ENCODE measurements at places on chromosomes 1 and 21.

DNA sequence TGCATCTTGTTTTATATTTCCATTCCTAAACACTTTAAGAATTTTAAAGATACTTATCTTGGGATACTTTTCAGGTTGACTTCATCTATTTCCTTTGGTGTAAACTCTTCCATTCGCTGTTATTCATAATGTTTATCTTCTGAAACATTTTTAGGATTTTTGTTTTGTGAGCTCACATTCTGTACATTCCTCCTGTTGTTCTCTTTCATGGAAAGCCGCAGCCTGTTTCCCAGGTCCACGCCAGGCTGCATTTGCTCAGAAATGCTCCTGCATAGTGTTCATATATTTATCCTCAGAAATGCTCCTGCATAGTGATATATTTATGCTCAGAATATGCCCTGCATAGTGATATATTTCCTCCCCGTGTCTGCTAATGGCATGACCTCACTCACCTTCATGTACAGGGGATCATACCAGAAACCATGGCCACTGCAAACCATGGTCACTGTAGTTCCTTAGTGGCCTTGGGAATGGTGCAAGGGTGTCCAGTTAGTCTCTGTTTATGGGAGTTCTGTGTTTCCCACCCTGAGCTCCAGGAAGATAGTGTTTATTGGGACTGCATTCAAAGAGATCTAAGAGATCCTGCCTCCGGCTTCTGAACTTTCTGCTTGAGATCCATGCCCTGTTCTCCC lies 153.9 kb upstream of the GREM2 start:
- DNase-seq = no peak

DNA sequence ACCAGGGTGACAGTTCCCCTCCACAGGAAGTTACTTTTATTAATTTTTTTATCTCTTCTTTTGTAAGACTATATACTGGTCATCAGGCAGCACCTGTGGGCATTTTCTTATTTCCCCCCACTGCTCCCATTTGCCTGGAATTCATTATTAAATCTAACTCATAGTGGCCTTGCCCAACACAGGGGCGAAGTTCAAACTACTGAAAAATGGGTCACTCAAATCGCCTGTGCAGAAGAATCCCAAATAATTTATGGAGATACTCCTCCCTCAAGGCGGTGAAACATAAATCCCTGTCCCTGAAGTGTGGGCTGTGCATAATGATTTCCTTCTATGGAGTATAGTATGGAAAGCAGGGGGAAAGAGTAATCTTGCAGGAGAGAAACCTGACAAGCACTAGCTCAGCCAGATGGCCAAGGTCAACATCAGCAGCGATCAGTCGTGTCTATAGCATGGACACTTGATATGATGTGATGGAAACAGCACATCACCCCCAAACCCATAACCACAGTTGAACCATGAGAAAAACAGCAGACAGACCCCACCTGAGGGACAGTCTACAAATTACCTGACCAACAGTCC lies 7.9 kb downstream of the CAMK2N1 start:
- no peak for DNase-seq

- DNase-seq = no peak
Observed at GRCh38 chr1:184982002-184982954, 8.0 kb upstream of the NIBAN1 start.

GRCh38 chr1:62276791-62277190 lies 42.4 kb downstream of the KANK4 start:
- no peak for DNase-seq

DNA sequence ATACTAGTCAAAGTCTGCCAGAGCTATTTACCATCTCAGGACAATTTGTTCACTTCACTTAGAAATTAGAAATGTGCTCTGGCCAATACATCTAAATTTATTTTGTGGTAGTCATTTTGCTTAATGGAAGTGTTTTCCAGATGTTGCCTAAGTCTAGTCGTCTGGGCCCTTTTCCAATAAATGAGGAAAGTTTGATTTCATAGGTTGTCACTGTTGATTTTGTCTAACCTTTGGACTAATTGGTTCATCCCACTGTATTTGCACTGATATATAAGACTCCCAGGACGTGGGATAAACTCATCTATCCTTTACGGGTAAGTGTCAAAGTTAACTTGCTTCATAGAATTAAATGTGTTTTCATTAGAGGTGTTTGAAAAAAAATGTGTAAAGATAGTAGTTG lies 79.1 kb downstream of the TPR start:
- DNase-seq = no peak

- no peak for DNase-seq
Observed at GRCh38 chr21:42820616-42821465, 58.5 kb downstream of the WDR4 start.

DNA sequence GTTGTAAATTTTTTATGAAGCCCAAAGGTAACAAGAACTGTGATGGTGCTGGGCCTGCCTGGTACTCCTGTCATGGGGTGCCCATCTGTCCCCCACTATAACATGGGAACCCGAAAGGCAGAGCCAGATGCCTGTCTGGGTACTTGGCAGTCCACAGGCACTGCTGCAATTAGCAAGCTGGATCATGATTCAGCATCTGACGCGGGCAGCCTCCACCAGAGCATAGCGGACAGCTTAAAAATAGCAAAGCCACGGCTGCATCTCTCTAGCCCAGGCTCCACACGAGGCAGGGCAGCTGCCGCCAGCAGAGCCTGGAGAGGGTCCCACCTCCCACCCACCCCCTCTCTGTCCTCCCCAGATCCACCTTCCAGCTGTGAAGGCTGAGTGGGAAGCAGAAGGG lies 22.9 kb downstream of the SUSD4 start:
- no peak for DNase-seq

GRCh38 chr21:21682172-21682571 lies 684.0 kb downstream of the NCAM2 start:
- DNase-seq = no peak

DNA sequence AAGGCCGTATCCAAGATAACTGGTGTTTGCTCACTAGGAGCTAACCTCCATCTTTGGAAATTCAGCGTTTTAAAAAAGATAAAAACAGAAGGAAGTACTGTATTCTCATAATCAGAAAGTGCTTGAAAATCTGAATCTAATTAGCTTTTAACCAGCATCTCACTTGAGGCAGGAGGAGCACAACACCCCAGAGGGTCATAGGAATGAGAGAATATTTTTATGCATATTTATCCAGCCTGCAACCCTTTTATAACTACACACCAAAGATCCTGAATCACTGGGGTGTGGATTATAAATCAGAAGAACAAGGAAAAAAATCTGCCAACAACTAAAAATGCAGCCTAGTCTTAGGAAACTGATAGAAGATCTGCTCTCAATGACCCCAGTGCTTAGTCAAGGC lies 68.0 kb upstream of the PTCH2 start:
- DNase-seq = no peak

DNA sequence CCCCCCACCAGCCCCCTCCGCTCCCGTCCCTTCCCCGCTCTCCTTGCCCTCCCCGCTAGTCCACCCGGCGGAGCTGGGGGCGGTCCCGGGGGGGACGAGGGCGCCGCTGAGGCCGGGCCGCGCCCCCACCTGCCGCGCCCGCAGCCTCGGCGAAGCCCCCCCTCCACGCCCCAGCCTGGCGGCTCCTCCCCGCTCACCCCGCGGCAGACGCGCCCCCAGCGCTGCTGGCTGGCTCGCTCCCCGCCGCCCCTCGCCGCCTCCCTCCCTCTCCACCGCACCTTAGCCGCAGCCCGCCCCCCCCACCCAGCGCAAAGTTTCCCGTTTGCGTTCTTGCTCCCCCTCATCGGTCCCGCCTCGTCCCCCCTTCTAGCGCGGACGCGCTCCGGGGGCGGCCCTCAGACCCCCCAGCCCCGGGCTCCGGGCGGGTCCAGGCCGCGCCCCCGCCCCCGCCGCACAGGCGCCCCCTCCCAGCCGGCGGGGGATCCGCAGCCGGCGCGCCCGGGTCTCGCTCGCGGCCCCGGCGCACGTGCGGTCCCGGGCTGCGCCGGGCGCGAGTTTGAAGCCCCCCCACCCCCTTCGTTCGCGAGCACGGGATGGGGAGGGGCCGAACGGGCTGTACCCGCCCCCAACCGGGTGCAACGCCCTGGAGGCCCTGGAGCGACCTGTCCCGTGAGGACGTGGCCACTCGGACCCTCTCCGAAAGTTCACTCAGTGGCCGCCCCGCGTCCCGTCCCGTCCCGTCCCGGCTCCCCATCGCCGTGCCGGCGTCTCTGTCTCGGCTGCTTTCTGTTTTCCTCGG lies 623 bp downstream of the PTPRF start:
- DNase-seq = no peak

DNA sequence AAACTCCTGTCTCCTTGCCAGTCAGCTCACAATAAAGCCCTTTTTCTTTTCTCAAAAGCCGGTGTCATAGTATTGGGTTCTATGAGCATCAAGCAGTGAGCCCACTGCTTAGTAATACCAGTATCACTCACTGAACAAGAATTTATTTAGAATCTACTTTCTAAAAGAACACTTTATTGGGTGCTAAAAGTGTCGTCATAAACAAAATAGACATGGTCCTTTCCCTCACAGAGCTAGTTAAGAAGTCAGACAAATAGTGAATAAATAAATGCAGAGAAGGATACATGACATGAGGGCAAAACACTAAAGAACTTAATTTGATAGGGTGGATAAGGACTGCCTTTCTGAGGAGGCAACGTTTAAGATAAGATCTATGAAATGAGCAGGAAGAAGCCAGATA lies 32.2 kb downstream of the EVI5 start:
- no peak for DNase-seq

- DNase-seq = no peak
Observed at GRCh38 chr1:247111259-247111699, 7.1 kb upstream of the ZNF669 start.

DNA sequence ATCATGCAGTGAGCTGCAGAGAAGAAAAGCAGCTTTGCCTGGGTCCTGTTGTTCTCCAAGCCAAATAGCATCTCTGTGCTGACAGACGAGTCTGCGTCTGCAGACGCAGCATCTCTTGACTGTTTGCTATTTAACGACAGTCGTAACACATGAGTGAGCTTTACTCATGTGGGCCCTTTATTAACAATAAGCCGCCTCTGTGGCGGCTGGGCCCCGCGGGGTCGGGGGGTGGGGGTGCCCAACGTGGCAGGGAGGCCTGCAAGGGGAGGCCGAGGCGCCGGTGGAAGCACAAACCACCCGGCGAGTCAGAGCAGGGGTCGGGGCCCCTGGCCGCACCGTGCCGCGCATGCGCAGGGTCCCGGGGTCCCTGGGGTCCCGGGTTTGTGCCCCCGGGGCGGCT lies 435.1 kb downstream of the KIF26B start:
- no peak for DNase-seq

GRCh38 chr1:171352554-171352953 lies 38.6 kb downstream of the FMO4 start:
- DNase-seq = no peak

- no peak for DNase-seq
Observed at GRCh38 chr21:27339902-27340301, 373.0 kb upstream of the ADAMTS5 start.

DNA sequence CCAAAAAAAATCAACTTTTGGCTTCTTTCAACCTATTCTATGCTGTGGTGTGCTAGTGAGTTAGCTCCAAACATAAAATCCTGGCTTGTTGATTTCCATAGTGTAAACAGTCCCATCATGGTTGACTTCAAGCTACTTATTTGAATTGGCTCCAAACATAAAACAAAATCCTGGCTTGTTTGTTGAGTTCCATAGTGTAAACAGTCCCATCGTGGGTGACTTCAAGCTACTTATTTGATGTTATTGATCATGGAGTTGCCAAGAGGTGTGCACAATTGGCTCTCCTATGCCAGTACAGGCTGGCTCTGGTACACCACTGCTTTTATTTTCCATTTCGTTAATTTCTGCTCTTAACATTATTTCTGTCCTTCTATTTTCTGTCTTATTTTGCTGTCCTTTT lies 1.8 kb upstream of the COA6 start:
- no peak for DNase-seq

GRCh38 chr21:45122432-45123132 lies 48.2 kb downstream of the ADARB1 start:
- no peak for DNase-seq

DNA sequence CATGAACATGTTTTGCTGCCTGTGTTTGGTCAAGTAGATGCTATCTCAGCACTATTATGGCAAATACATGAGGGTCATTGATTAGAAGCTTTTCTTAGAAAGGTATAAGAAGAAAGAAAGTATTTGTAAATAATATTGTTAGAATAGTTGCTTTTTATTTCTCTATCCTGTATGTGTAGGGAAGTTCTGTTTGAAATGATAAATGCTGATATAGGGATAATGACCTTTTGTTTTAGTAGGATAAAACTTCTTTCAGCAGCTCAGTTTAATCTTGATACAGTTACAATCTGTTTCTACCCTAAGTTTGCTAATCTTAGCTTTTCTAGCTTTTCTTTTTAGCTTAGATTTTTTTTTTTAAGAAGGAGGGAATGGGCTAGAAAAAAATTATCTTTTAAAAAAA lies 63.3 kb downstream of the USP25 start:
- DNase-seq = no peak

- no peak for DNase-seq
Observed at GRCh38 chr21:44076316-44076715, 30.9 kb upstream of the PWP2 start.

- DNase-seq = no peak
Observed at GRCh38 chr21:34936883-34937563, 112.1 kb downstream of the RUNX1 start.

GRCh38 chr1:83882906-83883305 lies 116.0 kb downstream of the TTLL7 start:
- no peak for DNase-seq

- DNase-seq = no peak
Observed at GRCh38 chr1:150386592-150386991, 22.6 kb downstream of the RPRD2 start.

GRCh38 chr21:37294679-37295078 lies 27.5 kb upstream of the VPS26C start:
- DNase-seq = no peak

GRCh38 chr1:1569341-1569740 lies 5.3 kb downstream of the SSU72 start:
- DNase-seq = no peak

GRCh38 chr1:214205053-214205452 lies 75.9 kb upstream of the SMYD2 start:
- DNase-seq = no peak

- no peak for DNase-seq
Observed at GRCh38 chr1:26516987-26517765, 12.4 kb upstream of the RPS6KA1 start.

DNA sequence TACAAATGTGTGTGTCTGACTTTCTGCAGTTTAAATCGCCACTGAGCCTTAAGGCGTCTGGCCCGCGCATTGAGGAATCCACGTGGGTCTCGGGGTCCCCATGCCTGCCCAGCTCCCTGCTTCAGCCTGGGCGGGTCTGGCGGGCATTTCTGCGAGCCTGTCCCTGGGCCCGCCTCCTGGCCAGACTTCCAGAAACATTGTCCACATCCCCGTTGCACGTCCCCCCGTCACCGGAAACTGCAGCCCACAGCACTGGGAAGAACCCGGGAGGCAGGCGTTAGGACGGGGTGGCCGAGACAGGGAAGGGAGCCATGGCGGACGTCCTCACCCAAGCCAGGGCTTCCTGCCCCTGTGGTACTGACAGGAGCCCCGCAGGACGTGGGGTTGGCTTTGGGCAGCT lies 113.1 kb upstream of the COL6A1 start:
- no peak for DNase-seq

Data from iPS DF 19.7 (cell line).